ENCODE measurements at places on chromosomes 11 and 22. TPM values are rescaled to one million over a fixed set of nuclear protein-coding genes. Genes with fewer than 3 reads are reported as not detected.

DNA sequence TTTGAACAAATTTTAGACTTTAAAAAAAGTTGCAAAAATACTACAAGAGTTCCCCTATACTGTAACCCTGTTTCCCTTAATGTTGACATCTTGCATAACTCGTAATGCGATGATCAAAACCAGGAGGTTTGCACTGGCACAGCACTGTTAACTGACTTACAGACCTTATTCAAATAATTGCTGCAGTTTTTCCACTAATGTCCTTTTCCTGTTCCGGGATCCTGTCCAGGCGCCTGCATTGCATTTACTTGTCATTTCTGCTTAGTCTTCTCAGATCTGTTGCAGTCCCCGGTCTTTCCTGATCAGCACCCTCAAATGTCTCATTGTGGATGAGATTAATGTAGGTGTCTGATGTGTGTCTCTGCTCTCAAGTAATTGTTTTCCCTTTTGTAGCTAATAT is 32.0 kb downstream of the APLP2 start:
- no peak for DNase-seq

PYGM gene
- total RNA-seq, result not detected

DNA sequence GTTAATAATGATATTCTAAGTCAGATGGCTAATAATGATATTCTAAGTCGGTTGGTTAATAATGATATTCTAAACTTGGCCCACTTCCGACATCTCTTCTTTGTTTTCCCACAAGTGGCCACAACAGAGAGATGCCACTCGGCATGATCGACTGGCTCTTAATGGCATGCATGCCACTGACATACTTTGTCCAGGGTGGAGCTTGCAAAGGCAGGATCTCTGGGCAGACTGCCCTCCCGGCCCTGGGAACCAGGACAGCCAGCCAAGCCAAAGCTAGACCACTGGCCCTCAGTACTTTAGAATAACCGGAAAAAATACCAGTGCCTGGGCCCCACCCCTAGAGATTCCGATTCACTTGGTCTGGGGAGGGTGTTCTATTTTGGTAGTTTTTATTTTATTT is 78.1 kb downstream of the KIAA1671 start:
- peak; percentile 64 for DNase-seq

UCP2 gene
- 30.4 TPM for total RNA-seq

COMT gene
- total RNA-seq, result 91.9 TPM

APOL4 gene
- total RNA-seq, result not detected

DNA sequence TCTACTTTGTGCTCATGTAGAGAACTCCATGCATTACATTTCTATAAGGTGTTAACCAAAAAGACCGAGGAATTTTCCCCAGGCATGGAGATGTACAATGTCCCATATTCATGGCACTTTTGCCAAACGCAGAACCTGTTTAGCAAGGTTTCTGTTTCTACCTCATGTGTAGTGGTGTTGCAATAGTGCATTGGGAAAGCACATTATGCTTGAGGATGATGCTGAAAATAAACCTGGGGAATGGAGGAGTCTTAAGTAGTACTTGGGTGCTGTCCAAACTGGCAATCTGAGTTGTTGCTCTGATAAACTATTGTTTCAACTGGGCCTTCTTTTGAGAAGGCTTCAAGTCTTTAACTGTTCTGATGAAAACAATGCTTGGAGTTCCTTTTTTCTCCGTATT is 11.5 kb upstream of the MUC15 start:
- DNase-seq, result peak; percentile 6

ARHGAP42 gene
- total RNA-seq, result 15.8 TPM

MUC2 gene
- total RNA-seq, result not detected

GRCh38 chr11:125679397-125679796 is 1.2 kb downstream of the ACRV1 start:
- DNase-seq, result no peak

GRCh38 chr11:73536961-73537360 is 61.0 kb downstream of the FAM168A start:
- DNase-seq, result no peak

ACR gene
- not detected for total RNA-seq

GRCh38 chr22:39490135-39490798 is 11.8 kb upstream of the MIEF1 start:
- peak; percentile 59 for DNase-seq

MAP6 gene
- total RNA-seq, result 10.6 TPM

- DNase-seq, result no peak
Measured at GRCh38 chr22:19842393-19843106, 12.1 kb downstream of the GNB1L start.

KDELR3 gene
- total RNA-seq, result 24.4 TPM

- DNase-seq, result peak; percentile 83
Measured at GRCh38 chr11:86916330-86916729, 38.9 kb downstream of the FZD4 start.

PGM2L1 gene
- 10.4 TPM for total RNA-seq

- no peak for DNase-seq
Measured at GRCh38 chr11:106852779-106853178, 165.5 kb downstream of the GUCY1A2 start.

DNA sequence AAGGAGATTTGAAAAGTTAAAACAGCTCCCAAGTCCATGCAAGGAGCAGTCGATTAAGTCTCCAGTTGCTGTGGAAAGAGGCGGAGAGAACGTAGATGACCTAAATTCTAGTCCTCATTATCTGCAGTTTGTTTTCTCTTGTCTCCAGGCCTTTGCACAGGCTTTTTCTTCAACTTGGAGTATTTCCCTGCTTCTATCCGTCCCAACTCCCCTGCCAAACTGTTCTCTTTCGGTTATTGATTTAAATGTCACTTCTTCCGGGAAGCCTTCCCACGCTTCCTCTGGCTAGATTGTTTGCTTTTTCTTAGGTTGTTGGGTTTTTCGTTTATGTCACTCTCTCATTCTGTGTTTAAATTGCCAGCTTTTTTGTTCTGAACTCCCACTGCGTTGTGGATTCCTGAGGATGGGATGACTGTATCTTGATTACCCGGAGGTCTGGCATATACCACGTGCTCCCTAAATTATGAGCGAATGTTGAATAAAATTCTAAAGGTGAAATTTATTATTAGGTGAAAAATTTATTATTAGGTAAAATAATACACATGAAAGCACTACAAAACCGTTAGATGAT is 463 bp downstream of the TMEM126B start:
- DNase-seq, result no peak

DNA sequence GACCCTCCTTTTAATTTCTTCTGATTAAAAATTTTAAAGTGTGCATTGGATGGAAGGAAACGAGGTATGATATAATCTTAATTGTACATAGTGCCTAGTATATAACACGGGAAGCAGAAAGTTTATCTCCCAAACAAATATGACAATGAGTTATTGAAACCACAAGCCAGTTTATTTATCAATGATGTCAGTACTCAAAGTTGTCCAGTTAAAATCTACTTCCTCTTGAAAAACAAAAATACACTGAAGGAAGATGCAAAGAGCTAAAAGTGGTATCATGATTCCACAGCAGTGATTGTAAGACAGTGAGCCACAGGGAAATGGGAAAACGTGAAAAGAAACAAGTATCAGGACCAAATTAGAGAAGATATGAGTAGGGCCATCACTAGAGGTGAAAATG is 18.8 kb upstream of the OR5B21 start:
- no peak for DNase-seq

ARVCF gene
- total RNA-seq, result 9.3 TPM

- no peak for DNase-seq
Measured at GRCh38 chr11:27470166-27470565, 2.4 kb downstream of the LGR4 start.

DNA sequence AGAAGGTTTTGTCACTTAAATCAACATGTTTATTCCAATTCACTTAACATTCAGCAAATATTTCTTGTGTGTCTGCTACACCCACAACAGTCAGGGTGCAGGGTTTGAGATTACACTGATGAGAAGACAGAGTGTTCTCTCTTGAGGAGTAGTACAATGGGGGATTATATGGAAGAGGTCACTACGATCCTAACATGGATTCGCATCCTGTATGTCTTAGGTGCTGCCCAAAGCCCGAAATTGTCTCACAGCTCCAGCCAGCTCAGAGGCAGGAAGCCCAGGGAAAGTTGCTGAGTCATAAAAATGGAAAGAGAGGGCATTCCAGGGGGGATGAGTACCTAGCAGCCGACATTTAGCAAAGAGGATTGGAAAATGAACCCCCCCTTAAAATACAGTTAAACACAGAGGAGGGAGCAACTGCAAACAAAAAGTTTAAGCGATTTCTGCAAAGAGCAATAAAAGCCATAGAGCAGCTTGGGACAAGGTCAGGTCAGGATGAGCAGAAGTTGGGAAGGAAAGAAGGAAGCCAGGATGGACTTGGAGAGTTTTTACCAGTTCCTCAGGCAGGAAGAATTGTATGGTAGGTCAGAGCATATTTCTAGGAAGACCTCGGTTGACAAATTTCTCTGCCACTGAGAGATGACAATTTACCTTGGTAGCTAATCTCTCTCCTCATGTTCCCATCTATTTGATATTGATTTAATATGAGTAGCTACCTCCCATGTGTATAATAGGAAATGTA is 49.5 kb downstream of the IGLL5 start:
- no peak for DNase-seq

CUL5 gene
- total RNA-seq, result 16.3 TPM

GRCh38 chr11:128540469-128540868 is 46.9 kb downstream of the ETS1 start:
- no peak for DNase-seq

- DNase-seq, result no peak
Measured at GRCh38 chr11:14855890-14856289, 36.1 kb downstream of the CYP2R1 start.

DNA sequence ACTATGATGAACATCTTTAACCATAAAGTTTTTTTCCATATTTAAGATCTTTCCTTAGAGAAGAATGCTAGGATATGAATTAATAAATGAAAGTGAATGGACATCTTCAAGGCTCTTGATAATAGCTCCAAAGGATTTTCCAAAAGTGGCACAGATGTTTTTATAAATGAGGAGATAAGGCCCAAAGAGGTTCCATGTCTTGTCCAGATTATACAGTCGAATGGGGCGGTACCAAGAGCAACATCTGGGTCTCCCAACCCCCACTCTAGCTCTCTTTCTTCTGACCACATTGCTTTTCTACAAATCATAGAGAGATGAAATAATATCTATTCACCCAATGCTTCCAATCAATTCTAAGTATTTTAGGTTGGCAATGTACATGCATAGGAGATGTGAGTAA is 114.1 kb downstream of the KCNC1 start:
- no peak for DNase-seq

DNA sequence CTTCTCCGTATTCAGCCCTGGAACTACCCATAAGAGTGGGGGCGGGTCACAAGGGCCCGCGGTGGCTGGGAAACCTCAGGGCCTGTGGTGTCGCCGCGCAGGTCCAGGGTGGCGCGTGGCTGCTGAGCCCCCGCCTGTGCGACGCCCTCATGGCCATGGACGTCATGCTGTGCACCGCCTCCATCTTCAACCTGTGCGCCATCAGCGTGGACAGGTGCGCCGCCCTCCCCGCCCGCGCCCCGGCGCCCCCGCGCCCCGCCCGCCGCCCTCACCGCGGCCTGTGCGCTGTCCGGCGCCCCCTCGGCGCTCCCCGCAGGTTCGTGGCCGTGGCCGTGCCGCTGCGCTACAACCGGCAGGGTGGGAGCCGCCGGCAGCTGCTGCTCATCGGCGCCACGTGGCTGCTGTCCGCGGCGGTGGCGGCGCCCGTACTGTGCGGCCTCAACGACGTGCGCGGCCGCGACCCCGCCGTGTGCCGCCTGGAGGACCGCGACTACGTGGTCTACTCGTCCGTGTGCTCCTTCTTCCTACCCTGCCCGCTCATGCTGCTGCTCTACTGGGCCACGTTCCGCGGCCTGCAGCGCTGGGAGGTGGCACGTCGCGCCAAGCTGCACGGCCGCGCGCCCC is 2.4 kb downstream of the DRD4 start:
- DNase-seq, result no peak

GRCh38 chr11:9752091-9752490 is 88.2 kb downstream of the SWAP70 start:
- DNase-seq, result no peak

OR5B21 gene
- not detected for total RNA-seq

DNA sequence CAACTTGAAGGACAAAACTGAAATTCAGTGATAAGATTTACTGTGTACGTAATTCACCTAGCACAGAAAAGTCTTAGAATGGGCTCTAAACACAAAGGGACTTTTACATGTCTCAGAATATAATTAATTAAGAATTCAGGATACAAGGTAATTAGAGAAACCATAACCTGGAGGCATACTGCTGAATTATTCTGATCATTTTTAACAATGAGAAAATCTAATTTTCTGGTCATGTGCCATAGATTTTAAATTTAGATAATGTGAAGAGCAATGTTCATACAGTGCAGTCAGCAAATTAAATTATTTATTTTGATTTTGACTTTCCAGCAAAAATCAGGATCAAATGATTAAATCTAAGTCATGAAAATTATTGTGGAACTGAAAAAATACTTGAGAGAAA is 67.0 kb upstream of the MTNR1B start:
- no peak for DNase-seq

GRCh38 chr11:11456866-11457265 is 103.8 kb upstream of the CSNK2A3 start:
- DNase-seq, result no peak

MALAT1 gene
- total RNA-seq, result 1,067 TPM

DNA sequence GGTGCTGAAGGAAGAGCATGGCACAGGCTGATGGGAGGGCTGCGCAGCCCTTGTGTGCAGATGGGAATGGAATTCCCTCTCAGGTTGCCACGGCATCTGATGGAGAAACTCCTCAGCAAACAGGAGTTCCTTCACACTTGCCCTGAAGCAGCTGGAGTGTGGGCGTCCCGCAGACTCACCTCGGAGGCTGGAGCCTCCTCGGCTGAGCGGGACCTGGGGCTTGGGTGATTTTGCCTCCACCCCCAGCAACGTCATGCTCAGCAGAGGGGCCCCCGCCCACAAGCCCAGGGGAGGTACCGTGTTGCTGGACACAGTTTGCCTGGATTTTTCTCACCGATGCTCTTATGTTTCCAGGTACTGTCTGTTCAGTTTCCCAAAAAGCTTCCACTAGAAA is 63.4 kb downstream of the MYO7A start:
- DNase-seq, result no peak

- DNase-seq, result no peak
Measured at GRCh38 chr11:77259641-77260040, 41.8 kb downstream of the GDPD4 start.

DNA sequence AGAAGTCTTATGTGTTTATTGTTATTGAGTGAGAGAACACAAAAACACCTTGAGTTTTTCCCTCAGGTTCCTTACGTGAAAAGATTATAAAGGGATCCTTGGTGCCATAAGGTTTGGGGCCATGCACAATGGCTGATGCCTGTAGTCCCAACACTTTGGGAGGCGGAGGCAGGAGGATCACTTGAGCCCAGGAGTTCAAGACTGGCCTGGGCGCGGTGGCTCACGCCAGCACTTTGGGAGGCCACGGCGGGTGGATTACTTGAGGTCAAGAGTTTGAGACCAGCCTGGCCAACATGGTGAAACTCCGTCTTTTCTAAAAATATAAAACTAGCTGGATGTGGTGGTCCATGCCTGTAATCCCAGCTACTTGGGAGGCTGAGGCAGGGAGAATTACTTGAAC is 5.4 kb downstream of the SMDT1 start:
- no peak for DNase-seq

AP5B1 gene
- 13.2 TPM for total RNA-seq
